ENCODE measurements at places on chromosomes 11 and 22.

- no peak for DNase-seq
- no peak overlapping the region for H3K4me3 ChIP-seq
- peaks cover 3% of the 10 kb centered on the region for H3K4me1 ChIP-seq
- no peaks in the 10 kb centered on the region for H3K36me3 ChIP-seq
- no peaks in the 10 kb centered on the region for H3K27me3 ChIP-seq
Measured at GRCh38 chr11:79487412-79487811, 46.6 kb upstream of the TENM4 start.

GRCh38 chr11:73465871-73466270, 89.7 kb downstream of the RELT start:
- DNase-seq = no peak
- peaks cover 3% of the 10 kb centered on the region for H3K36me3 ChIP-seq
- H3K27me3 ChIP-seq = no peaks in the 10 kb centered on the region
- peaks cover 7% of the 10 kb centered on the region for H3K4me1 ChIP-seq
- H3K27ac ChIP-seq = no peak overlapping the region
- no peak overlapping the region for H3K4me3 ChIP-seq

- no peaks in the 10 kb centered on the region for H3K27me3 ChIP-seq
- H3K36me3 ChIP-seq = no peaks in the 10 kb centered on the region
- DNase-seq = no peak
- no peak within 1 kb of the TSS for H3K4me3 ChIP-seq
- H3K27ac ChIP-seq = no peak within 1 kb of the TSS
- no peaks in the 10 kb centered on the region for H3K4me1 ChIP-seq
Measured at GRCh38 chr11:4769838-4770237, at the start of gene OR51F1. Gene OR51F1 (minus strand): TSS chr11:4769938. CDS start chr11:4769938, 0 bp downstream.

DNA sequence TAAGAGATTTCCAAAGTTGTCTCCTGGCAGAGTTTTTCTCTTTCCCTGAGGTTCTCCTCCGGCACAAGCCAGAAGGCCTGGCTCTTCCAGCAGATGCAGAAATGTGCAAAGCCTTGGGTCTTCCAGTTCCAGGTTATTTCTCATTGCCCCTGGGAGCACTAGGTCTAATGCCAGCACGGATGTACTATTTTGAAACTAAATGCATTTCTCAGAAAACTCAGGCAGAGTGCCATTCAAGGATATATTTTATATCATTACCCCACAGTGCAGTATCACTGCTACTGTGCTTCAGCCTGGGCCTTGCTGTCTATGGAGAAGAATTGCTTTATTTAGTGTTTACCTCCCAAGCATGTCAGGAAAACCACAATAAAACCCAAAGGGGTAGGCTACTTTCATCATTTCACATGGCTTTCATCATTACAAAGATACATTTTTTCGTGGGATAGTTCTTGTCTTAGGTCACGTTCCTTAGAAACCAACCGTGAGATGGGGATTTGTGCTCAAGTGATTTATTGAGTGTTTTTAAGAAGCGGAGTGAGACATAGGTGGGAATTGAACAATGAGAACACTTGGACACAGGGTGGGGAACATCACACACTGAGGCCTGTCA, 22.4 kb upstream of the FZD4 start:
- H3K36me3 ChIP-seq = no peaks in the 10 kb centered on the region
- peaks cover 2% of the 10 kb centered on the region for H3K27me3 ChIP-seq
- H3K27ac ChIP-seq = no peak overlapping the region
- DNase-seq = no peak
- H3K4me1 ChIP-seq = no peaks in the 10 kb centered on the region

DNA sequence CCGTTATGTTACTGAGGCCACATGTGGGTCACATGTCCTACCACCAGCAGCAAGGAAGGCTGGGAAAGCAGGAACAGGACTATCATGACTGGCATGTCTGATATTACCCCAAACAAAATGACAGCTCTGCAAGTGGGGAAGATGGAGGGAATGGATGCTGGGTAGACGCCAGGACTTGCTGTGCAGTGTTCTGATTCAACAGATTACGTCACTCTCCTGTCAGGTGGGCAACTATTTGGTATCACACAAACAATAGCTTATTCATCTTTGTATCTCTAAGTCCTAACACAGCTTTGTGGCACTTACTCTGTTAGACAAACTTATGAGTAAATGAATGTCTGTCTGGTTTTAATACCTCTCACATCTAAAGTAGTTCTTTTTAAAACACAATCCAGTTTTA, 105.2 kb downstream of the SPON1 start:
- H3K4me3 ChIP-seq = no peak overlapping the region
- no peaks in the 10 kb centered on the region for H3K36me3 ChIP-seq
- H3K27ac ChIP-seq = no peak overlapping the region
- H3K27me3 ChIP-seq = peaks cover 23% of the 10 kb centered on the region

DNA sequence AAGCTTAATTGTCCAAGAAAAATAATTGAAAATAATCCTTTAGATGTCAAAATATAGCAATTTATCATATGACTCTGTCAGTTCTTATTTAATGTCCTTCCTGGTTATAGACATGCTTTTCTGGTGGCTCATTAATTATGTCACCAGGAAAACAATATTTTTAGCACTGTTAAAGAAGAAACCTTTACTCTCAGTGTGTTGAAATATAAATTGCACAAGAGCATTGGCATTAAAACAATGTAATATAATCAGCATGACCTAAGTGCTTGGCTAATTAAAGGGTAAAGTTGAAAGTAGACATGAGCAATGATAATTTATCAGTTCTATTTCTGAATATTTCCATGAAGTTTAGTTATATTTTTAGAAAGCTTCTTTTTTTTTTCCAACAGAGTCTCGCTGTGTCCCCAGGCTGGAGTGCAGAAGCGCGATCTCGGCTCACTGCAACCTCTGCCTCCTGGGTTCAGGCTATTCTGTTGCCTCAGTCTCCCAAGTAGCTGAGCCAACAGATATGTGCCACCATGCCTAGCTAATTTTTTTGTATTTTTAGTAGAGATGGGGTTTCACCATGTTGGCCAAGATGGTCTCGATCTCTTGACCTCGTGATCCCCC, 232.3 kb downstream of the JRKL start:
- H3K4me1 ChIP-seq = no peaks in the 10 kb centered on the region
- DNase-seq = no peak
- H3K36me3 ChIP-seq = no peaks in the 10 kb centered on the region
- no peak overlapping the region for H3K4me3 ChIP-seq
- no peaks in the 10 kb centered on the region for H3K27me3 ChIP-seq
- H3K27ac ChIP-seq = no peak overlapping the region

- no peak for DNase-seq
- H3K4me1 ChIP-seq = peaks cover 22% of the 10 kb centered on the region
- peak overlapping the region; percentile 67 for H3K27ac ChIP-seq
- H3K36me3 ChIP-seq = peaks cover 41% of the 10 kb centered on the region
Measured at GRCh38 chr22:23714596-23715578, 24.1 kb downstream of the RGL4 start.

Measured in activated T-helper 2 cell treated with anti-CD3 and anti-CD28 coated beads, Interferon-gamma antibody, Interleukin-2, Interleukin-4, amounts not matched to agents 10 μg/mL and 5 μg/mL and 100 μg/mL, durations not matched to agents 14 hours and 24 hours and 36 hours (primary cell).